Cardiac atrium fibroblast (primary cell): ENCODE measurements at places on chromosomes 13 and 19. TPM values are rescaled to one million over a fixed set of nuclear protein-coding genes. Genes with fewer than 3 reads are reported as not detected.

Gene DCLK1
- 3.2 and 10.0 TPM in 2 replicates for total RNA-seq

Gene SYNGR4
- total RNA-seq = not detected in 2 replicates

Gene CDC34
- total RNA-seq = 65.9 and 77.4 TPM in 2 replicates

Gene KLK14
- not detected in 2 replicates for total RNA-seq

Gene ZIK1
- 6.3 and 7.9 TPM in 2 replicates for total RNA-seq

Gene ZNF285
- 1.6 and 3.2 TPM in 2 replicates for total RNA-seq

Gene SH2D3A
- not detected in 2 replicates for total RNA-seq

Gene CLPTM1
- 69.3 and 81.6 TPM in 2 replicates for total RNA-seq

Gene ZNF506
- total RNA-seq = 11.2 and 15.2 TPM in 2 replicates

Gene CBARP
- total RNA-seq = 3.7 and 4.0 TPM in 2 replicates
